ENCODE measurements at places on chromosomes 6 and 20. TPM values are rescaled to one million over a fixed set of nuclear protein-coding genes. Genes with fewer than 3 reads are reported as not detected.

- no peak for DNase-seq
Measured at GRCh38 chr6:47188588-47189021, 121.1 kb downstream of the TNFRSF21 start.

- no peak for DNase-seq
Measured at GRCh38 chr20:61686051-61686936, 379.4 kb downstream of the TAF4 start.

GRCh38 chr6:159473475-159474263, 219.4 kb downstream of the SOD2 start:
- peak; percentile 66 for DNase-seq

SLC26A8 gene
- 0.08 TPM for polyA plus RNA-seq

SEMG1 gene
- not detected for polyA plus RNA-seq

SLA2 gene
- 0.27 TPM for polyA plus RNA-seq

DNA sequence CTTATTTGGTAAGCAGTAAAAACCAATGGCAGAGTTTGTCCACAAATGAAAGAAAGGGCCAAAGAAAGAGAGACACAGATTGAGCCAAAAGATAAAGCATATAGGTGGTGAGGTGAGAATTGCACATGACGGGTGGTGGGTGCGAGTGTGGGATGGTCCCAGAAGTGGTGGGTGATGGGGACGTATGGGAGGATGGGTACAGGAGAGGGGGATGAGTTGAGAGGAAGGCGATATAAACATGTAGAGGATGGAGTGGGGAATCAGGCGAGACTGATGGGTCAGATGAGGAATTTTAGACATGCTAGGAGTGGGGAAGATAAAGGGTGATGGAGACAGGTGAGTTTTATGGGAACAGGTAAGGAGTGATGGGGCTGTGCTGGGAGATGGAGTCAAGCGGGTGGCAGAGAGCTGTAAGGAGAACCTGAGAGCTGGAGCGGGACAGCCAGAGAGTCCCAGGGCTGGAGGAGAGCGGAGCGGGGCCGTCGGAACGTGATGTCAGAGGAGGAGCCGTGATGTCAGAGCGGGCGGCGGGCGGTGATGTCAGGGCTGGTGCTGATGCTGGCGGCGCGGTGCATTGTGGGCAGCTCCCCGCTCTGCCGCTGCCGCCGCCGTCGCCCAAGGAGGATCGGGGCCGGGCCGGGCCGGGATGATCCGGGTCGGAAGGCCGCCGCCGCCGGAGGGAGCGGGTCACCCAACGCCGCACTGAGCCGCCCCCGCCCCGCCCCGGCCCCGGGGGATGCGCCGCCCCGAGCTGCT, at the start of gene TTBK1:
TSS of gene TTBK1 (plus strand) at position 574 of the 756 bp plus-strand sequence. CDS start 3,180 bp downstream, outside the sequence.
- DNase-seq, result no peak

C6orf58 gene
- not detected for polyA plus RNA-seq

DNA sequence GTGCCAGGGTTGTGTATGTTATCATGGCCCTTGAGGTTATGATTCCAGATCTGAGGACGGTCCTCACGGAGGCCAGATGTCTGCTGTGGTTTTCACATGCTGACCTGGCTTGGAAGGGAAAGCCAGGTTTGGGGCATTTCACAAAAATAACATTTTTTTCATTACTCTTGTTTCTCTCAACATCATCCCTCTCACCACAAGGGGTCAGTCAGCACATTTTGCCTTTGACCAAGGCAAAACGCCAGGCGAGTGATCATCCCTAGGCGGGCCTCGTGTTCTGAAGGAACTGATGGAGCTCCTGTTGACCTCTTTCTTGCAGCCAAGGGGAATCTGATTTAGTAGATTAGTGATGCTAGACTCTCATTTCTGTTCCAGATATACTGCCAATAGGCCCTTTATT, 133.5 kb downstream of the TBC1D7 start:
- DNase-seq, result peak; percentile 55

- DNase-seq, result no peak
Measured at GRCh38 chr20:1793821-1794220, 101.4 kb upstream of the SIRPA start.

DNA sequence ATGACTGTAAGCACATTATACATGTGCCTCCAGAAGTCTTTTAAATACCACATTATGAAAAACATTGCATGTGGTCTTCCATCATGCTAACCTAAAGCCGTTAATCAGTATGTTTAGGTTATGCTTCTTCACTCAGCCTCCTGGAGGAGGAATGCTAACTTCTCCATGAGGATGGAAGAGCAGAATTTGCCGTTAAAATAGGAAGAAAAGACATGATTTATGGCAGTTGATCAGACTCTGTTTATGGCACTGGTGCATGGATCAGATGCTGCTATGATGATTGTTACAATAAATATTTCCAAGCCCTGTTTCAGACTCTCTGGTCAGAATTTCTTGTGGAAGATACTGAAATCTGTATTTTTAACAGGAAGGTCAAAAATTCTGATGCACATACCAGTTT, 31.7 kb downstream of the MAP3K4 start:
- no peak for DNase-seq

- no peak for DNase-seq
Measured at GRCh38 chr20:62252342-62252966, 14.1 kb downstream of the OSBPL2 start.

DNA sequence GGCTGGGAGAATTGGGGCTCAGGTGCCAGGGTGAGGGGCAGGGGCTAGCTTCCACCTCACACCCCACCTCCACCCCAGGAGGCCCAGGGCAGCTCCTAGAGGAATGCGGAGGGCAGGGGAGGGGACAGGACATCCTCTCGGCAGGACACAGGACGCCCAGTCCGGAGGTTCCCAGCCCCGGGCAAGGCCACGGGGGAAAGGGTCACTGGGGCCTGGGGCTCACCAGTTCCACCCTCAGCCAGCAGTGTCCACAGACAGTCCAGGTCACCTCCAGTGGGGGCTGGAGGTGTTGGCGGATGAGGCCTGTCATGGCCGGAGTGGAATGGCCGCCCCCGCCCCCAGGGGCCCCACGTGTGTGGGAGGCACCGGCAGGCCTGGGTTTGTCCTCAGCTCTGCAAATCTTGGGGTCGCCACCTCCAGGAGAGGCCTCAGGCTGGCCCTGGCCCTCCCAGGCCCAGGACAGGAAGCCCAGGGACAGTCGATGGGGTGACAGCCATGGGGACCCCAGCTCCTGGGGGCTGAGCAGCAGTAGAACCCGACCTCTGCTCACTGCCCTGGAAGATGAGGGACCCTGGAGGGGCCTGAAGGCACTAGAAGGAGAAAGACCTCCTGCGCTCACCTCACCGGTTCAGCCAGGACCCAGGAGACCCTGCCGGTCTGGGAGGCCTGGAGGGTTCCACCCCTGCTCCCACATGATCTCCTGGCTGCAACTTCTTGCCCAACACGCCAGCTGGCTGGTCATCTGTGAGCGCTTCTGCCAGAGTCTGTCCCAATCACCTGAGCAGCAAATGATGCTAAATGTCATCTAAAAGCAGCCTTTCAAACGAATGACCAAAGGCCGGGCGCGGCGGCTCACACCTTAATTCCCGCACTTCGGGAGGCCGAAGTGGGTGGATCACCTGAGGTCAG, 13.0 kb upstream of the ABHD16B start:
- DNase-seq, result no peak

DNA sequence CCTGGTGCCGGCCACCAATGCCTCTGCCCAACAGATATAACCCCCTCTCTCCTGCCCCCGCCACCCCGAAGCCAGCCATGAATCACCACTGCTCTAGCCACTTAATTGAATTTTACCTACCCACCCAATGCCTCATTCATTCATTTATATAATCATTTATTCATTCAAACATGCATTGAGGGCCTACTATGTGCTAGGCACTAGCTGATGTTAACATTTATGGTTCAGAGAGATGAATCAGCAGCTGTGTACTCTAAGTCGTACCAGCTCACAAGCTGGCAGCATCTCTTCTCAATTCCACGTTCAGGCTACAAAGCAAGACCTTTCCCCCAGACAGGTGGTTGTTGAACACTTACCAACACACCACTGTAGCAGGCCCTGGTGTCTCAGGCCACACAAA, 12.9 kb upstream of the MDGA1 start:
- DNase-seq, result no peak

PRL gene
- 1.3 TPM for polyA plus RNA-seq

DNA sequence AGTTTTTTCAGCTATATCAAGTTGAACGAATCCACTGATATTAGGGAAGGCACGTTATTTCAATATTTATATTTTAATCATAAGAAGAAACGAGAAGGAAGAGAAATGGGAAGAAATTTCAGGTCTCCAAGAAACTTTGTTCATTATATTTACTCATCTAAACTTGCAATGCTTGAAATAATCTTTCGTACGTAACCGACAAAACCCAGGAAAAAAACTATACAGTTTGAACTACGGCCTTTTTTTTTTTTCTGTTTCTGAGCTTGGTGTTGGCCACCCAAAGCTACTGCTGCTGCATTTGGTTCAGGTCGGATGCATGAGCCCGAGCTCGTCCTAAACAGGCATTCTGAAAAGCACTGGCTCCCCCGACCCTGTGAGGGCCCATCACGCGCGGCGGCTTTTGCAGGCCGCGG, 548 bp downstream of the PERP start:
- no peak for DNase-seq

- DNase-seq, result no peak
Measured at GRCh38 chr6:16318538-16318937, 80.2 kb downstream of the GMPR start.

GRCh38 chr6:41460742-41461336, 85.3 kb upstream of the FOXP4 start:
- DNase-seq, result no peak

- peak; percentile 41 for DNase-seq
Measured at GRCh38 chr6:140537834-140538705, 1163.6 kb upstream of the CITED2 start.

GRCh38 chr6:4178737-4179333, 43.5 kb upstream of the ECI2 start:
- no peak for DNase-seq

GRCh38 chr6:157198425-157199279, 124.7 kb downstream of the TMEM242 start:
- peak; percentile 25 for DNase-seq

RSPH4A gene
- polyA plus RNA-seq, result 0.39 TPM
